Endodermal cell (in vitro differentiated cells): ENCODE measurements at places on chromosomes 5 and 9. TPM values are rescaled to one million over a fixed set of nuclear protein-coding genes. Genes with fewer than 3 reads are reported as not detected.

- peak; percentile 62 for DNase-seq
These were observed 2.0 kb downstream of the BRD3 start for GRCh38 chr9:134065612-134066419.

DNA sequence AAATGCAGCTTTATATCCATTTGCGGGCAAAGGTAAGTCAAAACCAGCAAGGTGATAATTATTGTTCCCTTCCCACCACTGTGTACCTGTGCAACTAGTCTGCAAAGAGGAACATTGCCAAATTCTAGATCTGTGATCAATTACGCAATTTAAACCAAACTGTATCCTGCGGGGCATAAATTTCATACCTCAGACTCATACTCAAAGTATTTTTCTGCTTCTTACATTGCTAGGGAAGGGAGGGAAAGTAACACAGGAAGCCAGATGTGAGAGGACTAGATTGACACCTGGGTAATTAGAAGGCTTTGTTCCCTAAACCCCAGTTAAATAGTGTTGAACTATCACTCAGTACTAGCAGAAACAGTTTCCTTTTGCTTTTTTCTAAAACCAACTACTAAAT lies 240.2 kb upstream of the ZNF608 start:
- no peak for DNase-seq

DNA sequence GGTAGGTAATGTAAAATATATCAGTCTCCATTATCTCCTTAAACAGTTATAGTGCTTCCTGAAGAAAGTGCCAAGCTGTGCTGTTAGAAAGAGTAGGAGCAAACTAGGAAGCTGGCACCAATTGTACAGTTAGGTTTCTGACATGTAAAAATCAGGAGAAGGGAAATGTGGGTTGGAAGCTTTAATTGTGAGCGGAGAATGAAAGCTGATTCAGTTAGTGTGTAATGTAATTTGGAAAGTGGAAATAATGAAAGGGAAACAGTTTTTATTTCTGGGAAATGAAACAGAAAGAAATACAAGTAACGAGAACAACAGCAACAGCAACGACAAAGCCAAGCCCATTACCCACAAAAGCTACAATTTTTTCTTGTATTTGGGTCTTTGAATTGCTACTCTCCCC lies 48.8 kb upstream of the JAK2 start:
- no peak for DNase-seq

GRCh38 chr5:40033009-40033408 lies 608.2 kb upstream of the DAB2 start:
- DNase-seq, result no peak

GRCh38 chr5:80408484-80409366 lies 861 bp downstream of the ZFYVE16 start:
- peak; percentile 89 for DNase-seq

GRCh38 chr9:130522233-130522808 lies 57.1 kb upstream of the FUBP3 start:
- DNase-seq, result peak; percentile 82

- peak; percentile 99 for DNase-seq
These were observed at the start of gene SH3GLB2 for GRCh38 chr9:129028192-129028966. SH3GLB2 (minus strand) TSS chr9:129028331; CDS start chr9:129028154, 177 bp downstream.

DNA sequence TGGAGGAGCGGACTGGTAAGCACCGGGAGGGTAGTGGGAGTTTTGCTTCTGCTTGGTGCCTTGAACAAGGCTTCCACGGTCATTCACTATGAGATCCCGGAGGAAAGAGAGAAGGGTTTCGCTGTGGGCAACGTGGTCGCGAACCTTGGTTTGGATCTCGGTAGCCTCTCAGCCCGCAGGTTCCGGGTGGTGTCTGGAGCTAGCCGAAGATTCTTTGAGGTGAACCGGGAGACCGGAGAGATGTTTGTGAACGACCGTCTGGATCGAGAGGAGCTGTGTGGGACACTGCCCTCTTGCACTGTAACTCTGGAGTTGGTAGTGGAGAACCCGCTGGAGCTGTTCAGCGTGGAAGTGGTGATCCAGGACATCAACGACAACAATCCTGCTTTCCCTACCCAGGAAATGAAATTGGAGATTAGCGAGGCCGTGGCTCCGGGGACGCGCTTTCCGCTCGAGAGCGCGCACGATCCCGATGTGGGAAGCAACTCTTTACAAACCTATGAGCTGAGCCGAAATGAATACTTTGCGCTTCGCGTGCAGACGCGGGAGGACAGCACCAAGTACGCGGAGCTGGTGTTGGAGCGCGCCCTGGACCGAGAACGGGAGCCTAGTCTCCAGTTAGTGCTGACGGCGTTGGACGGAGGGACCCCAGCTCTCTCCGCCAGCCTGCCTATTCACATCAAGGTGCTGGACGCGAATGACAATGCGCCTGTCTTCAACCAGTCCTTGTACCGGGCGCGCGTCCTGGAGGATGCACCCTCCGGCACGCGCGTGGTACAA lies 556 bp downstream of the PCDHGC3 start:
- peak; percentile 78 for DNase-seq

DNA sequence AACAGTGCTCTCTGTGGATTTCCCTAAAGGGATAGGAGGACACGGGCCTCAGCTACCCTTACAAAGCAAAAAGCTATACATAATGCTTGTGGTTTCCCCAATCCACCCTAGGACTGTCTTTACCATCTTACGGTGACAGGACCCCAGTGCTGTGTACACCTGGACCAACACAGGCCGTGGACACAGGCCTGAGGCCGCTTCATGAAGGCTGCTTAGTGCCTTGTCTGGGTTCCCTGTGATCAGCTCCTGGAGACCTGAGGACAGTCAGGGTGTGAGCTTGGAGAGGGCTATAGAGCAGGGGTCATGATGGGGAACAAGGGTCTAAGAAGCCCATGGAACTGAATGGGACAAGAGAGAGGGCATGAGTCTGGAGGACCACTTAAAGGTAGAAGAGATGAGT lies 2.9 kb downstream of the FANCG start:
- DNase-seq, result no peak

DNA sequence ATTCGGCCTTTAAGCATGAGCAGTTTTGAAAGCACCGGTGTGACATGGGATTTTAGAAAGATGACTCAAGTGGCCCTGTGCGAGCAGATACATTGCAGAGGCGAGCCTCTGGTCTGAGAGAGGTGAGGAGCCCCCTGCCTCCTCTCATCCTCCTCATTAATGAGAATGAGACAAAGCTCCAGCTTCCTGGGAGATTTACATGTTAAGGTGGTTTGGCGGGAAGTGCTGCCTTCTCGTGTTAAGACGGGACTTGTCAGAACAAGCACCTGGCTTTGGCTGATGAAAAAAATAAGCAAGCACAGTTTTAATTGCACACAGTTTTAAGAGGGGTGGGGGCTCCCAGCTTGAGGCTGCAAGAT lies 68.1 kb downstream of the ACTL7B start:
- no peak for DNase-seq

DNA sequence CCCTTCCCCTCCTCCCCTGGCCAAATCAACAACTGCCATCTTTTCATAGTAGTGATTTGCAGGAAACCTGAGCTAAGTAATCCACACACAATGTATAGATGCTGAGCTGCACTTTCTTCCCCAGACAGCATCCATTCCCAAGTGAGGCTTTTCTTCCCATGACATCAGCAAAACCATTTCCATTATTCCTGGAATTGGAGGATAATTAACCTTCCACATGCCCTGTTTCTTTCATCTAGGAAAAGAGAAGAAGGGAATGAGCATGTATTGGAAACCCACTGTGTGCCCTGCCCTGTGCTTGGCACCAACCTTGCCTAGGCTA lies 268.0 kb downstream of the ZSWIM6 start:
- DNase-seq, result no peak

GRCh38 chr5:96995419-96995818 lies 59.5 kb downstream of the LNPEP start:
- no peak for DNase-seq

DNA sequence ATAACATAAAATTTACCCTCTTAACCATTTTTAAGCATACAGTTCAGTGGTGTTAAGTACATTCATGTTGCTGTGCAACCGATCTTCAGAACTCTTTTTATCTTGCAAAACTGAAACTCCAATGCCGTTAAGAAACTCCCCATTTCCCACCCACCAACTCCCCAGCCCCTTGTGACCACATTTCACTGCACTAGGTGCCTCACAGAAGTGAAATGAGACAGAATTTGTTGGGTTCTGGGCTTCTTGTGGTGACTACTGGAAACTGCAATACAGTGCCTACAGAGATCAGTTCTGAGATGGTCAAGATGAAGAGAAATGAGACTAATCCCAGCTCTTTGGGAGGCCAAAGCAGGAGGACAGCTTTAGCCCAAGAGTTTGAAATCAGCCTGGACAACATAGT lies 202.1 kb upstream of the SLC30A5 start:
- DNase-seq, result no peak

GRCh38 chr9:128385496-128386460 lies 14.6 kb downstream of the URM1 start:
- DNase-seq, result peak; percentile 38

GRCh38 chr5:126628102-126628501 lies 27.4 kb downstream of the PHAX start:
- peak; percentile 57 for DNase-seq

DNA sequence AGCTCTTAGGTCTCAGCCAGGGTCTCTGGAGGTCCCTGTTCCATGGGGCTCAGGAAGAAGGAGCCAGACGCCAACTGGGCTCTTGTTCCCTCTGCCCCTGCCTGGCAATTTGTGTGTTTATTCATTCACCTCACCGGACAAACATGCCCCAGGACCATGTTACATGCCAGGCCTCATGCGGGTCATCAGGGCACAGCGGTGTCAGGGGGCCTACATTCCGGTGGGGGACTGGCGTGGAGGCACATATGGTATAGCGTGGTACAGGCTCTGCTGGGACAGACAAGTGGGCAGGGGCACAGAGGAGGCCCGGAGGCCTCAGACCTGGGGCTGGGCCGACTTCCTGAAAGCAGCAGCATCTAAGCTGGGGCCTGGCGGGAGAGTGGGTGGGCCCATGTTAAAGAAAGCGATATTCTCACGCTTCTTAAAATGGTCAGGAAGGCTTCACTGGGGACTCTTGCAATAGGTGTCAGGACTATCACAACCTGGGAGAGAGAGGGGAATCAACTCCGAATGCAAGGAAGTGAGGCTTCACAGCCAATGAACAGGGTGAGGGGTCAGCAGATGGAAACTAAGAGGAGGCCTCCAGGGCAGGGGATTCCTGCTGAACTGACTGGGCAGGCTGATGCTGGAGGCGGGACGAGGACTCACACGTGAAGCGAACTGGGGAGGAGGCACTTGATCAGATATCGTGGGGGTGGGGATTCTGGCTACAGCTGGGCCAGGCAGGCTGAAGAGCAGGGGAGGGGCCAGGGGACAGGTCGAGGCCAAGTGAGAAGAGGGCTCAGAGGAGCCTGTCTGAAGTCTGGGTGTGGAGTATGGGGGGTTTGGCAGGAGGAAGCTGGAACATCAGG lies 41.9 kb downstream of the NCS1 start:
- DNase-seq, result peak; percentile 94

GRCh38 chr9:93147632-93148031 lies 13.6 kb upstream of the NINJ1 start:
- no peak for DNase-seq

- no peak for DNase-seq
These were observed 113.7 kb upstream of the EPB41L4A start for GRCh38 chr5:112532654-112533360.

- DNase-seq, result no peak
These were observed 12.5 kb upstream of the TAS2R1 start for GRCh38 chr5:9642621-9643020.

DNA sequence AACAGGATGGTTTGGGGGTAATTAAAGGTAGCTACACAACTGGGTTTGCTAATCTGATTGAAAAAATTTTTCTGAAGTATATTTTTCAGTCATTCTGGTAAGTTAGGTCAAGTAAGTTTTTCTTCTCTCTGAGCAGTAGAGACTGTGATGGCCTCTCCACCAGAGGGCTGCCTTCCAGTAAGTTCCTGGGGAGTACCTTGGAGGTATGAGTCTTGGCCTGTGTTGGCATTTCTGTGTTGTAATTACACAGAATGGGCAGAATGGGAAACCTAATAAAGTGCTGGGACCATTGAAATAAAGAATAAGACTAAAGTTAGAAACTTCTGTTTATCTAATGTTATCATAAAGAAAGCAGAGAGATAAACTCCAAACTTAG lies 430.8 kb downstream of the ARHGEF28 start:
- peak; percentile 63 for DNase-seq

- peak; percentile 49 for DNase-seq
These were observed 719.2 kb upstream of the CTNND2 start for GRCh38 chr5:12623408-12623807.

GRCh38 chr5:74651710-74652109 lies 11.2 kb upstream of the ENC1 start:
- no peak for DNase-seq

GRCh38 chr9:134894136-134894860 lies 13.7 kb downstream of the FCN2 start:
- peak; percentile 20 for DNase-seq

GRCh38 chr9:107684224-107684623 lies 194.7 kb upstream of the KLF4 start:
- no peak for DNase-seq

- peak; percentile 69 for DNase-seq
These were observed 73.8 kb downstream of the MRPL36 start for GRCh38 chr5:1725641-1726468.

GRCh38 chr9:122991370-122991830 lies 42.1 kb upstream of the GPR21 start:
- DNase-seq, result no peak

DNA sequence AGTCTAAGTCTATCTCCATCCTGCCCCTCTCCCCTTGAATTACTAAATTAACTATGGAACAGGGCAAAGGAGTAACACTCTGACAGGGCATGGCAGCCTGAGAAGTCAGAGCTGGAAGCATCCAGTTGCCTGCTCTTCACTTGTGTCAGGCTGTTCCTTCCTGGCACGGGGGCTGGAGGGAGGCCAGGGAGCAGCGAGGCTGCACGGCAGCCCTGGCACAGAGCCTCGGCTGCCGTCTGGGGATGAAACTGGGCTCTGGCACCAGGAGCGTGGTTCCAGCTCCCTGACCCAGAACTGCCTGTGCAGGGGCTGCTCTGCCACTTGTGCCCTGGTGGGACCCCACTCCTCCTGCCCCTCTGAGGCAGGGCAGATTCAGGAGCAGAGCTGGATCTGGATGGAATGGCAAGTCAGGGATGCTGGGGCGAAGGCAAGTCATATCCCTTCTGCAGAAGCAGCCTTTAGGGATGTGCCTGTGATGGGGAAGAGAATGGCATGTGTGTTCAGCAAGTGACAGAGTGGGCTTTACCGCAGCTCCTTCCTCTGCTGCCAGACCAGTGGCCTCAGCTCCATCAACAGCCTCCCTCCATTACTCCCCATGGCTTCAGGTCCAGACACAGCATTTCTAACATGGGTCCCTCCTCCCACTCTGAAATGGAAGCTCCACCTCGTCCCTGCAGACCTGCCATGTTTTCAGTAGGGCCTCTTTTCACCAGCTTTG lies 42.2 kb upstream of the PDE8B start:
- peak; percentile 27 for DNase-seq

ITK gene
- 0.38 to 0.40 TPM in 2 of 3 replicates, not detected in the other for total RNA-seq

DNAH5 gene
- 0.50 to 0.84 TPM (median 0.54 TPM) in 3 replicates for total RNA-seq

CAMLG gene
- total RNA-seq, result 24.2 to 30.7 TPM (median 25.6 TPM) in 3 replicates

SLC6A3 gene
- total RNA-seq, result 0.18 and 0.23 TPM in 2 replicates

PCDHGB3 gene
- total RNA-seq, result 3.4 and 4.6 TPM in 2 replicates

RNF183 gene
- 0.48 TPM in 1 of 2 replicates, not detected in the other for total RNA-seq

ZNF618 gene
- 20.7 to 39.2 TPM (median 34.5 TPM) in 3 replicates for total RNA-seq

TSSK1B gene
- total RNA-seq, result 0.19 TPM in 1 of 3 replicates, not detected in the others

PLPP7 gene
- 4.5 to 5.6 TPM (median 5.2 TPM) in 3 replicates for total RNA-seq

PHF19 gene
- total RNA-seq, result 21.9 TPM in 2 replicates

BTNL3 gene
- total RNA-seq, result not detected in 3 replicates

GNA14 gene
- 0.42 to 0.97 TPM (median 0.62 TPM) in 3 replicates for total RNA-seq

TBC1D13 gene
- total RNA-seq, result 30.2 and 30.5 TPM in 2 replicates

ARRDC1 gene
- 32.0 to 42.4 TPM (median 41.5 TPM) in 3 replicates for total RNA-seq

SLCO4C1 gene
- 2.2 to 4.0 TPM (median 3.6 TPM) in 3 replicates for total RNA-seq

DMRT2 gene
- total RNA-seq, result 0.24 to 0.32 TPM (median 0.28 TPM) in 3 replicates

OCLN gene
- total RNA-seq, result 124 to 142 TPM (median 134 TPM) in 3 replicates

CDH9 gene
- total RNA-seq, result not detected in 2 replicates

PHF24 gene
- 1.9 TPM in 2 replicates for total RNA-seq

CA9 gene
- total RNA-seq, result 1.4 and 1.8 TPM in 2 replicates

STC2 gene
- total RNA-seq, result 4.6 to 116 TPM (median 7.2 TPM) in 3 replicates

ALDH7A1 gene
- 124 and 133 TPM in 2 replicates for total RNA-seq
